Natural killer cell (primary cell): ENCODE measurements at places on chromosomes 3 and 15. TPM values are rescaled to one million over a fixed set of nuclear protein-coding genes. Genes with fewer than 3 reads are reported as not detected.

DNA sequence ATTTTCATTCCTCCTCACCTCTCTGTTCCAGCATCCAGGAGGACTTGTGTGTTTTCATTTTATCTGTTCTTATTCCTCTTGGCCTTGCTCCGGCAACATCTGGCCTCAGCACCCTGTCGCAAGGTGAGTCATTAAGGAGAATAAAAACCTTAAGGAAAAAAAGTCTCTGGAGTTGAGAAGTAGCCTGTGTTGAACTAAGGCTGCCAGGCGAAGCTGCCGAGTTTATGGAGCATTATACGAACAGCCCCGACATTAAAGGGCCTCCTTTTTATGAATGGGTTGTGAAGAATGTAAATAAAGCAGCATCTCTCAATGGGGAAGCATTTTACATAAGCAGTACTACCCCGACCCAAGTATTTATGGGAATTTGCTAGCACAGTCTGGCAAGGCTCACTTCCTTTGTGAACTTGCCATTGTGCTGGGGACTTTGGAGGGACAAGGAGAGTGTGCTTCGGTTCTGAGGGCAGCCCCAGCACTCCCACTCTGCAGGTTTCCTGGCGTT is 4.7 kb downstream of the BAHD1 start:
- H3K4me1 ChIP-seq: peaks cover 17% of the 10 kb centered on the region
- H3K36me3 ChIP-seq: no peaks in the 10 kb centered on the region
- H3K27me3 ChIP-seq: no peaks in the 10 kb centered on the region

Gene ZPLD1
- not detected for total RNA-seq

Gene FAM81A
- 1.0 TPM for total RNA-seq

DNA sequence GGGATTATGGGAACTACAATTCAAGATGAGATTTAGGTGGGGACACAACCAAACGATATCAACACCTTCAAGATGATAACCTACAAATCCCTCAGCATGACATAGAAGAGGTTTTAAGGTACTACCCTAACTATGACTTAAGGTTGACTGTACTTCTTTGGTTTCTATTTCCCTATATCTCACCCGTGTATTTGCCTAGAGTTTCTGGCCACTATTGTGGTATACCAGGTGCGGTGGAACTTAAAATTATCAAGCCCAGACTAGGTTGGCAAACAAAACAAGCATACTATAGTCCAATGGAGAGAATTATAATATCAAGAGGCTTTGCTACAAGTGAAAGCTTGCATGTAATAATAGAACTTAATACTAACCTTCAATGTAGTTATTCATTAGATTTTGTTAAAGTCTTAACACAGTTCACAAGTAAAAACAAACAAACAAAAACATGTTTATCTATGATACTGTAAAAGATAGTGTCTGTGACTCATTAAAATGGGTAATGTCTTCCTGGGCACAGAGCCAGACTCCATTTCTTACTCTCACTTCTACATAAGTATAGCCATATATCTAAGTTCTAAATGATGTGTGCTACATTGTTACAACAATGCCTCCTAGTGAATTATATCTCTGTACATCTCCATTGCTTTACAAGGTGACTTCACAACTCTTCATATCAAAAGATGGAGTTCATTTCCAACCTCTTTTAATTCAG is 479.1 kb downstream of the ZBBX start:
- no peak overlapping the region for H3K4me3 ChIP-seq
- no peak overlapping the region for H3K27ac ChIP-seq
- H3K4me1 ChIP-seq: no peaks in the 10 kb centered on the region
- no peaks in the 10 kb centered on the region for H3K36me3 ChIP-seq
- DNase-seq: no peak

Gene SCN11A
- 0.08 TPM for total RNA-seq

Gene OR4M2
- total RNA-seq: not detected

DNA sequence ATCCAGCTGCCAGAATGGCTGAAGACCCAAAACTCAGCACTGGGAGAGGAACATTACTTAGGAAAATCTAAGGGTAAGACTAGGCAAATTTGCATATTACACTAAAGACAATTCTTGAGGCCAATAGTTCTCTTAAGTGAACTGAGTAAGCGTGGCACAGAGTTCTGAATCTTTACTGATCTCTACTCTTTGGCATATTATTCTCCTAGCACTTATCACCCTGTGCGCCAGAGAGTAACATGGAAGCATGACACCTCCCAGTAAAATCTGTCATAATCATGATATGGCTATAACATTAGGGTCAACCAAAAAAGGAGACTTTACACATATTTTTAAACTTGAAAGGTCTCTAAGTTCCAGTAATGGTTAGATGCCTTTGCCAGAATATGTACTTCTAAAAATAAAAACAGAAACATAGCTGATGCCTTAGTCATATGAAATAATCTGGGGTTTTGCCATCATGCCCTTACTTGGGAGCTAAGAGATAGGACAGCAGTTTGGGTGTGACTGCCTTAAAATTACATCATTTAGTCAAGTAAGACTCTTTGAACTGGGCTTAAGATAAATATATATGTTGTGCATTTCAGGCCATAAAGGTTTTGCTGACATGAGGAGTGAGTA is 290.5 kb downstream of the PLCL2 start:
- H3K4me1 ChIP-seq: peaks cover 6% of the 10 kb centered on the region
- no peak for DNase-seq
- H3K36me3 ChIP-seq: no peaks in the 10 kb centered on the region
- no peaks in the 10 kb centered on the region for H3K27me3 ChIP-seq
- no peak overlapping the region for H3K27ac ChIP-seq

Gene LRRC2
- 0.18 TPM for total RNA-seq

Gene HEG1
- 83.5 TPM for total RNA-seq

Gene SI
- not detected for total RNA-seq

DNA sequence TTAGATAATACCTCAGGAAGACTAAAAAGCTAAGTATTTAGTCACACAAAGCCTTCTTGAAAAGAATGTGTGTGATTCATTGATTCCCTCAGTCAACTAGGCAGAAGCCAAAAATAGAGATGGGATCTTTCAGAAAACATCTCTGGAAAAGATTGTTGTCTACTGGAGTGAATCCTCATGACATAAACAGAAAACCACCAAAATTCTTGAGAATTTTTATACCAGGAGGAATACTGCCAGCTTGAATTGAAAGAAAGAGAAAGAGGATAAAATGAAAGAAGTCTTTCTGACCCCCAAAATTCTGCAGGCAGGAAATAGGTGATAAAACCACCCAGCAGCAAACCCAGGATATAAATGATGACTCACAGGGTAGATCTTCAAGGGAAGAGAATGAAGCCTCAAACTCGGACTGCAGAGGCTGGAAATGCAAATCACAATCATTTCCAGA is 363.1 kb upstream of the PLSCR5 start:
- no peak overlapping the region for H3K4me3 ChIP-seq
- no peaks in the 10 kb centered on the region for H3K36me3 ChIP-seq
- H3K27me3 ChIP-seq: no peaks in the 10 kb centered on the region
- no peaks in the 10 kb centered on the region for H3K4me1 ChIP-seq
- DNase-seq: no peak

GRCh38 chr15:73389971-73390544 is 21.3 kb upstream of the HCN4 start:
- H3K36me3 ChIP-seq: no peaks in the 10 kb centered on the region
- H3K4me3 ChIP-seq: no peak overlapping the region
- H3K27me3 ChIP-seq: no peaks in the 10 kb centered on the region
- no peak overlapping the region for H3K27ac ChIP-seq
- no peak for DNase-seq

Gene PRTG
- not detected for total RNA-seq

Gene CORO2B
- not detected for total RNA-seq

- H3K27me3 ChIP-seq: no peaks in the 10 kb centered on the region
- no peaks in the 10 kb centered on the region for H3K36me3 ChIP-seq
- no peak for DNase-seq
These were observed 272.0 kb upstream of the ATP11B start for GRCh38 chr3:182521339-182521738.
